ENCODE measurements at places on chromosomes 7 and 10.

GRCh38 chr10:10850214-10850613 is 167.5 kb upstream of the CELF2 start:
- no peak for DNase-seq

- DNase-seq: no peak
Measured at GRCh38 chr10:4006051-4006450, 221.0 kb upstream of the KLF6 start.

DNA sequence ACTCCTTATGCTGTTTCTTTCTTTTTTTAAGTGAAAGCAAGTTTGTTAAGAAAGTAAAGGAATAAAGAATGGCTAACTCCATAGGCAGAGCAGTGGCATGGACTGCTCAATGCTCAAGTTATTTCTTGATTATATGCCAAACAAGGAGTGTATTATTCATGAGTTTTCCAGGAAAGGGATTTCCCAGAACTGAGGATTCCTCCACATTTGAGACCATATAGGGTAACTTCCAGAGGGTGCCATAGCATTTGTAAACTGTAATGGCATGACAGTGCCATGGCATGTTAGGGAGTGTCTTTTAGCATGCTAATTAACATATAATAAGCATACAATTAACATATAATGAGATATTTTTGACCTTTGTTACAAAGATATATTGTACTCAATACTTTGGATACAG is 1034.5 kb upstream of the PHF14 start:
- DNase-seq: no peak

- DNase-seq: no peak
Measured at GRCh38 chr7:151790830-151791620, 85.9 kb downstream of the PRKAG2 start.

DNA sequence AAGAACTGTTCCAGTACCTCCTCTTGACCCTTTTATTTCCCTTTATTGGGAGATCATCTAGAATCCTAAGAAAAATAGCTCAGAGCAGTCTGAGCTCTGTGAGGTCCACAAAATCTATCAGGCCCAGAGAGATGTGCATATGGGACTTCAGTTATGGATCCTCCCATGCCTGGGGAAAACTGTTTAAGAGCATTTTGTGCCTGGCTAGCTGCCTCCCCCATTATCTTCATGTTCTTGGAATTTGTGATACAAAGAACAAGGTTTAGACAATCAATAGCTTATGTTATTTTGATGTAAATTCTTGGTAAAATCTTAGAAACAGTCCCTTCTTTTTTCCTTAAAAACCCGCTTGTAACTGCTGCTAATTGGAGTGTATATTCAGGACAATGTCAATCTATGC is 75.2 kb downstream of the USP6NL start:
- no peak for DNase-seq

GRCh38 chr10:28793482-28793881 is 116.2 kb downstream of the BAMBI start:
- DNase-seq: no peak

- DNase-seq: no peak
Measured at GRCh38 chr7:92751902-92752901, 84.2 kb downstream of the CDK6 start.

DNA sequence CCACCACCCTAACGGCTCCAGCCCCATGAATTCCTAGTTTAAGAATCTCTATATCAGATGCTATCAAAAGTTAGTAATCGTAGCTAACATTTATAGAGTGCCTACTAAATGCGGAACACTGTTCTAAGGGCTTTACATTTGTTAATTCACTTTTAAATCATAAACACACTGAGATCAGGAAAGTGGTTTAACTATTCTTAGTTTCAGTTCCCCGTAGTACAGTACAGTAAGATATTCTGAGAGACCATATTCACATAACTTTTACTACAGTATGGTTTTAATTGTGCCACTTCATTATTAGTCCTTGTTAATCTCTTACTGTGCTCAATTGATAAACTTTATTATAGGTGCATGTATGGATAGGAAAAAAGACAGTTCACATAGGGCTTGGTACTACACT is 22.5 kb downstream of the SYPL1 start:
- no peak for DNase-seq

DNA sequence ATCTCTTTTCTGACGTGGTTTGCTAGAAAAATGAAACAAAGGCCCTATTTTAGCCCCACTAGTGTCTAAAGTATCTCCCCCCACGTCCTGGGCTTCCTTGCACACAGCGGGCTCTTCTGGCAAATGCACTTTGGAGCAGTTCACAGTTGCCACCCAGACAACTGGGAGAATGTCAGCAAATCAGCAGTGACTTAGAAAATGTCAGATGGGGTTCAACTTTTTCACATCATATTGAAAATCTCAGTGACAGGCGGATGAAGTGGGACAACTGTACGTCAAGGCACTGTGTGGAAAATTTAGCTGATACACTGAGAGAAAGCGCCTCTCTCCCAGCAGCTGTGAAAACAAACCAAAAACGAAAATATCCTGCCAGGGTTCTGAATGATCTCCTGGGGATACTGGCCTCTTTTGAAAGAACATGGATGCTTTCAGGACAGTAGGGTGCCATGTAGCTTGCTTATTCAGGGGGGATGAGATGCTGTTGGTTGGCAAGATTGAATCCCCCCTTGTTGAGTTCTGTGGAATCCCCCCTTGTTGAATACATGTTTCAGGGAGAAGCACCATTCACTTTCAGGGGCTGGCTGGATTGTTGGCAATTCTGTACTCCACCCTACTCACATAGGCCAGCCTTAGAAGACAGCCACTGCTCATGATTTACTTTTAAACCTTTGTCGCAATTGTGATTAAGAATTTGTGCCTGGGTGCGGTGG is 372.8 kb upstream of the CELF2 start:
- DNase-seq: no peak

GRCh38 chr10:49365675-49366415 is 30.0 kb downstream of the DRGX start:
- DNase-seq: no peak

GRCh38 chr7:68752485-68753178 is 845.6 kb upstream of the AUTS2 start:
- no peak for DNase-seq

DNA sequence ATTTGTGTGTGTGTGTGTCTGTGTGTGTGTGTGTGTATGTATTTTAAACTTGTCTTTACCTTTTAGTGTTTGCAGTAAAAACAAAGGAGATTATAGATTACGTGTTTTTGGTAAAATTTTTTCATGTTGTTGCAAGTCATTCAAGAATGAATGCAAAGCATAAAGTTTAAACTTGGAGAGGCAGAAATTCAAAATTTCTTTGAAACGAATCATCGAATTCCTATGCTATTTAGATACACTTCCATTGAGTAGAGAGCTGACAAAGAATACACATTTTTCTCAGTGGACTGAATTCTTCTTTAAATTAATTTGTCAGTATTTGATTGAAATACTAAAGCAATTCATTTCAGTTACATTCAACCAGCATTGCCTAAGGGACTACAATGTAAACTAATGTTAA is 66.0 kb upstream of the HDAC9 start:
- DNase-seq: no peak

DNA sequence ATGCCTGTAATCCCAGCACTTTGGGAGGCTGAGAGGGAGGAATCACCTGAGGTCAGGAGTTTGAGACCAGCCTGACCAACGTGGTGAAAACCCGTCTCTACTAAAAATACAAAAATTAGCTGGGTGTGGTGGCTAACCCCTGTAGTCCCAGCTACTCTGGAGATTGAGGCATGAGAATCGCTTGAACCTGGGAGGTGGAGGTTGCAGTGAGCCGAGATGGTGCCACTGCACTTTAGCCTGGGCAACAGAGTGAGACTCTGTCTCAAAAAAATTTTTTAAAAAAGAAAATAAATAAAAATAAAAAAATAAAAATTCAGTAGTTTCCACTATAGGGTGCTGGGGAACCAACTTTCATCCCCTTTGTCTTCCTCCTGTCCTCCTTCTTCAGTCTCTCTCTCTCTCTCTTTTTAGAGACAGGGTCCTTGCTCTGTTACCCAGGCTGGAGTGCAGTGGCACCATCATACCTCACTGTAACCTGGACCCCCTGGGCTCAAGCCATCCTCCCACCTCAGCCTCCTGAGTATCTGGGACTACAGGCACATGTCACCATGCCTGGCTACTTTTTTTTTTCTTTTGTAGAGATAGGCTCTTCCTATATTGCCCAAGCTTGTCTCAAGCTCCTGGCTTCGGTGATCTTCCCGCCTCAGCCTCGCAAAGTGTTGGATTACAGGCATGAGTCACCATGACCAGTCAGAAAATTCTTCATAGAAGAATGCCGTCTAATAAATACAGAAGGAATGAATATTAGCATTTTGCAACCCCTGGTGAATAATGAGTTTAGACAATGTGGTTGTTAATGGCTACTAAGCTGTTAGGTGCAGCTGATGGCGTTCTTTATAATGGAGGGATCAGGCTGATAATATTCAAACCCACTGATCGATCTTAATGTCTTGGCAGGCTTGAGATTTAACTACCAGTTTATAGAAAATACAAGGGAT is 20.6 kb downstream of the RBM20 start:
- no peak for DNase-seq

- DNase-seq: no peak
Measured at GRCh38 chr10:116272440-116273283, at the start of gene GFRA1. TSS of gene GFRA1 (minus strand) at chr10:116273206. CDS start at chr10:116272029, 1,177 bp downstream.

GRCh38 chr10:110305767-110306451 is 1.2 kb upstream of the SMNDC1 start:
- no peak for DNase-seq

GRCh38 chr7:33471636-33472242 is 342.4 kb downstream of the BBS9 start:
- no peak for DNase-seq

GRCh38 chr10:129526943-129527342 is 59.9 kb downstream of the MGMT start:
- no peak for DNase-seq

DNA sequence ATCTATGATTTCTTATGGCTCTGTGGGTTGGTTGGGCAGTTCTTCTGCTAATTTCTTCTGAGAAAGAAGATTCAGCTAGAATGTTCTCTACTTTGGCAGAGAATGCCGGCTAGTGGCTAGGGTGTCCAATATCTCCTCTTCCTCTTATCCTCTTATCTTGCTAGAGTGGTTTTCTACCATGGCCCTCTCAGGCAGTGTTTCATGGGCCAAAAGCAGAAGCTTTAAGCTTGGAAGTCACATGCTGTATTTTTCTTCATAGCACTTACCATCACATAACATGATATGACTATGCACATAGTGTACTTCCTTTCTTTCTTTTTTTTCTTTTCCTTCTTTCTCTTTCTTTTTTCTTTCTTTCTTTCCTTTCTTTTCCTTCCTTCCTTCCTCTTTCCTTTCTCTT is 140.0 kb downstream of the ITGB8 start:
- DNase-seq: no peak

DNA sequence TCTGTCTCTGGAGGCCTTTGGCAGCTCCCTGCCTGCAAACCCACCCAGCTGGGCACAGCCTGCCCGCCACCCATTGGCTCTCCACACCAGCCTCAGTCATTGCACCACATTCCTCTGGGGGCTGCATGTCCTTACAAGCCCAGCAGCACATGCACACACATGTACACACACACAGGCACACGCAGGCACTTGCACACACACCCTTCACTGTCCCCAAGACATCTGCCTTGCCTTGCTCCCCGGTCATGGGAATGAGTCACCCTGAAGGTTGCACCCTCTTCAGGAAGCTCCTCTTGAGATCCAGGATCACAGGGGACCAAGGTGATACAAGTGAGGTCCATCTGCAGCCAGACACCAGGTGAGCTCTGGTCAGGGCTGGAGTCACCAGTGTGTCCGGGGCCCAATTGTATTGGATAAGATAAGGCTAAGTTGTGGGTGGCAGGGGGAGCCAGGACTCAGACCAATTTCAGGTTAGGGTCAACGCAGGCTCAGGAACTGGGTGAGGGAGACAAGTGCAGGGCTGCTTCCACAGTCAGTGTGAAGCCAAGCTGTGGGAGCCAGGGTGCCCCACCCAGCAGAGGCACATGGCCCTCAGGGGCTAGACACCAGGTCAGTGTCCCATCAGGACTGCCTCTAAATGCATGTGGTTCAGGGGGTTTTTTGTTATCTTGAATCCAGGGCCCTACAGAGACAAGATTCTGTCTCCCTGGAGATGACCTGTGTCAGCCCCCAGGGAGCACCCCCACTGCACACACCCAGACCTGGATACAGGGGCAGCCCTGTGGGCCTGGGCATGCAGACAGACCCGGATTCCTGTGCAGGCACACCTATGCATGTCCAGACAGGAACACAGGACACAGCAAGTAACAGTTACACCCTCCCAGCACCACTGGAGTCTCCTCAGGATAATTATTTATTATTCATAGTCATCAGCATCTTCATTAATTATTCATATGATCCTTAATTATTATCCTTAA is 33.8 kb downstream of the KCNH2 start:
- no peak for DNase-seq

DNA sequence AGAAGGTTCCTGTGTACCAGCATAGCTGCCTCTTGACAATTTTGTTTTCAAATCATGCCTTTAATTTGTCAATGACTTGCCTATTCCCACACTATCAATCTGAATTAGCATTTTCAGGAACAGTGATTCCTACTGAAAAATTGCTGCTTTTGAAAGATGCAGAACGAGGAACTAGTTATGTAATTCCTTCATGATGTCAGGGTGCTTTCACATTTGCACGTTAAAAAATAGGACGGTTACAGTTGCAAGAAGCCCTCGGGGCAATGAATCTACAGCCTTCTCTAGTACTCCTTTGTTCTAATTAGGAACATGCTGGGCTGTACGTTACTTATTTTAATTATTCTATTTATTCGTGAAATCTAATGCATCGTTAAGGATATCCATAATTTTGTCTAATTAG is 253.9 kb downstream of the OTUD1 start:
- no peak for DNase-seq

DNA sequence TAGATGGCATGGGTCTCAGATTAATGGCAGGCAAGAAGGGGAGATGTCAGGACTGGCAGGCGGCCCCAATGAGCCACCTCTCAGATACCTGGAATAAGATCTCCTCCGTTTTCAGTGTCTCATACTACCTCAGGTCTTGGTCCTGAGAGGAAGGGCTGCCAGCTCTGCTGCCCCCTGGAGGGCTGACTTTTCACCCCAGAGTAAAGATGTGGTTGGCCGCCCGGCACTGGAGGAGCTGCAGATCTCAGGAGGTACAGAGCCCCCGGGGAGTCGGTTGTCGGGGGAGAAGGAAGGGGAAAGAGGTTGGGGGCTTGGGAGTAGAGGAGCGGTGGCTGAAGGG is 642 bp upstream of the COL13A1 start:
- no peak for DNase-seq

DNA sequence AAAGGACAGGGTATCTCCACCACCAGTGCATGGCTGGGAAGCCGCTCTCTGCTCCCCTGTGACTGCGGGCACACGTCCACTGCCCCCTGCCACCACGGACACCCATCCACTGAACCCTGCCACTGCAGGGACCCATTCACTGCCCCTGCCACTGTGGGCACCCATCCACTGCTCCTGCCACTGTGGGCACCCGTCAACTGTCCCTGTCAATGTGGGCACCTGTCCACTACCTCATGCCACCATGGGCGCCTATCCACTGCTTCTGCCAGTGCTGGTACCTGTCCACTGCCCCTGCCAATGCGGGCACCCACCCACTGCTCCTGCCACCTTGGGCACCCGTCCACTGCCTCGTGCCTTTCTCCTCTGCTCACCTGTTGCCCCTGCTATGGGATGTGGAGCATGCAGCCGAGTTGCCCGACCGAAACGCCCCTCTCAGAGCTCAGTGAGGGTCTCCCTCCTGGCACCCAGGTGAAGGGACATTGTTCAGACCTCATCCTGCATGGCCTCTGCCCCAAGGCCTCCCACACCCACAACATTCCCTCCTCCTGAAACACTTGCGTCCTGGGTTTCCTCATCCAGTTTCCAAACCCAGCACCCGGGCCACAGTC is 207.4 kb downstream of the ADARB2 start:
- DNase-seq: no peak
